ENCODE measurements at places on chromosomes 13 and 19. TPM values are rescaled to one million over a fixed set of nuclear protein-coding genes. Genes with fewer than 3 reads are reported as not detected.

The FBXO27 gene
- not detected for total RNA-seq

The MYH14 gene
- not detected for total RNA-seq

The PRR22 gene
- total RNA-seq, result 2.4 TPM

The IRGC gene
- not detected for total RNA-seq

The C19orf85 gene
- not detected for total RNA-seq

The CPAMD8 gene
- total RNA-seq, result 1.4 TPM

The PDX1 gene
- total RNA-seq, result not detected

The CCDC194 gene
- 4.9 TPM for total RNA-seq

The ADGRE1 gene
- total RNA-seq, result 1.8 TPM

The ZNF575 gene
- total RNA-seq, result 4.1 TPM

All from activated CD4-positive, alpha-beta memory T cell treated with anti-CD3 and anti-CD28 coated beads, Interleukin-2, amount 10 ng/mL, durations not matched to agents 7 days and 5 days (primary cell).